CD4-positive, alpha-beta T cell (primary cell): ENCODE measurements at places on chromosomes 6 and 20. TPM values are rescaled to one million over a fixed set of nuclear protein-coding genes. Genes with fewer than 3 reads are reported as not detected.

GRCh38 chr6:87623248-87623647 is 33.3 kb downstream of the ORC3 start:
- H3K27ac ChIP-seq, result no peak overlapping the region
- no peaks in the 10 kb centered on the region for H3K27me3 ChIP-seq
- H3K4me3 ChIP-seq, result no peak overlapping the region
- peaks cover 14% of the 10 kb centered on the region for H3K36me3 ChIP-seq
- DNase-seq, result no peak
- no peaks in the 10 kb centered on the region for H3K4me1 ChIP-seq

DNA sequence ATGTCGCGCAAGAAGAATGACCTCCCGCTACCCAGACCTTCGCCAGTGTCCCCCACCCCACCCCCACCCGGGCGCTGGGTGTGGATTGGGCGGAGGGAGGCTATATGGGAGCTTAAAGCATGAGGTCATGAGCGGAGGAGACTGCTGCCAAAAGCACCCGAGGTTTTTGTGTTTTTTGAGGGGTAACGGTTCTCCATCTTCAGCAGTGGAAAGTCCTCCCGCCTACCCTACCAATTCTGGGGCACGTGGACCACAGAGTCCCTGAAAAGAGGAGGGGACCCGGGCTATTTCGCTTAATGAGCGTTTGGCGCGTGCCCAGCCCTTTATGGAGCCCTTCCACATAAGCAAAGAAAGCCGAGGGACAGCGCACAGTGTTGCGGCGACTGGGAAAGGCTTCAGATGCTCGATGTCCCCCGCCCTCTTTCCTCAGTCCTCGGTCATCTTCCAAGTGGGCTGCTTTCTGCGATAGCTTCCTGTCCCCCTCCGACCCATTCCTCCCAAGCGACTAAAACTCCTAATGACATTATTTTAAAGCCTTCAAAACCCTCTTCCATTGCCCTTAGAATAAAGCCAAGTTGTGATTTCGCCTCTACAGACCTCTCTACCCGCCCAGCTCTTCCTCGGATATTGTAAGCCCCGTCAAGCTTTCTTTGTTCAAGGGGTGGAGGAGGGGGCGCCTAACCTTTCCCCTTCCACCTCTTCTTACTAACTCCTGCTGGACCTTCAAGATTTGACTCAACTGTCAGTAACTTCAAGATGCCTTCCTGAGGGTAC is 2.1 kb upstream of the TRERF1 start:
- peak overlapping the region; percentile 96 for H3K4me3 ChIP-seq
- no peaks in the 10 kb centered on the region for H3K36me3 ChIP-seq
- peaks cover 36% of the 10 kb centered on the region for H3K4me1 ChIP-seq
- no peaks in the 10 kb centered on the region for H3K27me3 ChIP-seq
- no peak for DNase-seq

GRCh38 chr20:56017560-56017959 is 12.2 kb upstream of the CBLN4 start:
- no peak for DNase-seq
- H3K27ac ChIP-seq, result no peak overlapping the region
- H3K27me3 ChIP-seq, result no peaks in the 10 kb centered on the region
- H3K4me1 ChIP-seq, result no peaks in the 10 kb centered on the region
- no peaks in the 10 kb centered on the region for H3K36me3 ChIP-seq

MKKS gene
- 0.66 TPM for total RNA-seq
